ENCODE measurements at places on chromosomes 4 and X. TPM values are rescaled to one million over a fixed set of nuclear protein-coding genes. Genes with fewer than 3 reads are reported as not detected.

GRCh38 chr4:36285784-36286480 lies 4.5 kb downstream of the DTHD1 start:
- no peaks in the 10 kb centered on the region for H3K4me1 ChIP-seq
- H3K27ac ChIP-seq = no peak overlapping the region
- no peaks in the 10 kb centered on the region for H3K27me3 ChIP-seq
- H3K36me3 ChIP-seq = no peaks in the 10 kb centered on the region
- no peak overlapping the region for H3K4me3 ChIP-seq

- H3K27me3 ChIP-seq = no peaks in the 10 kb centered on the region
- DNase-seq = no peak
- peaks cover 17% of the 10 kb centered on the region for H3K4me1 ChIP-seq
- no peak overlapping the region for H3K4me3 ChIP-seq
- no peak overlapping the region for H3K27ac ChIP-seq
Measured at GRCh38 chr4:184744236-184744635, 10.3 kb upstream of the CENPU start.

- H3K4me3 ChIP-seq = no peak overlapping the region
- peak; percentile 44 for DNase-seq
- no peak overlapping the region for H3K27ac ChIP-seq
- no peaks in the 10 kb centered on the region for H3K36me3 ChIP-seq
- H3K27me3 ChIP-seq = no peaks in the 10 kb centered on the region
Measured at GRCh38 chr4:35918491-35918977, 325.8 kb downstream of the ARAP2 start.

- H3K36me3 ChIP-seq = no peaks in the 10 kb centered on the region
- H3K4me1 ChIP-seq = no peaks in the 10 kb centered on the region
- no peak overlapping the region for H3K27ac ChIP-seq
- H3K27me3 ChIP-seq = no peaks in the 10 kb centered on the region
- no peak for DNase-seq
- no peak overlapping the region for H3K4me3 ChIP-seq
Measured at GRCh38 chr4:126965877-126966276, 666.9 kb upstream of the INTU start.

MAOA gene
- total RNA-seq = 0.38 TPM

LUZP4 gene
- total RNA-seq = not detected

All from endodermal cell (in vitro differentiated cells).